ENCODE measurements at places on chromosomes 13 and 19.
A peak's percentile ranks its signal among the peaks of the same experiment; 100 is the strongest.

DNA sequence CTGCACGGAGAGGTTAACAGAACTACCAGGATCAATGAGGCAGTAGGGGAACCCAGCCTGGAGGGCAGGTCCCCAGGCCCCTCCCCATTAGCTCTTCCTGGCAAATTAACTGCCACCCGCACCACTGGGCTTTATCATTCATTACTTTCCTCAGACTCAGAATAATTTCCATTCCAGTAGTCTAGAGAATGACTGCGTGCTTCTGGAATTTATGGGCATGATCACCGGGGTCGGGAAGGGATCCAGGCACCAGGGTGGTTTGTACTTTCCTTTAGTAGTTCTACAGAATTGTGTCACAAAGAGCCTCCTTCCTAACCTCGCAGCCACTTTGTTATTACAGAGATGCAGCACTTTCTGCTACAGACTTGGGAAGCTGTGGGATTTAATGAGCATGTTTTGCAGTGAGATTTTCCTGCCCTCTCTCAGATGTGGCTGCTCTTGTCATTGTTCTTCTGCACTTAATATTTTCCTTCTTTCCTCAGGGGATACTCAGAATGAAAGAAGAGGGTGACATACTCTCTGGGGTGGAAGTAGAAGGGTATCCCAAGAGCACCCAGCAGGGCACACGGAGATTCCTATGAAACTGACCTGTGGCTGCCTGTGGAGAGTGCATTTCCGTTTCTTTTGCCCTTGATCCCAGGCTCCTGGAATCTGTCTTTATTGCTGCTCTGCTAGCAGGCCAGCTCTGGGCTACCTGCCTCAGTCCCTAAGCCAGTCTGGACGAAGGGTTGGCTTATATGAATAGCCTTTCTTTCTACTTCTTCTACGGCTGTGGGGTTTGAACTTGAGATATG is 285.0 kb upstream of the SLC10A2 start:
- no peaks in the 10 kb centered on the region for H3K27me3 ChIP-seq
- no peak for DNase-seq
- no peaks in the 10 kb centered on the region for H3K36me3 ChIP-seq
- H3K4me1 ChIP-seq, result no peaks in the 10 kb centered on the region
- no peak overlapping the region for H3K4me3 ChIP-seq

- no peak for DNase-seq
- H3K27ac ChIP-seq, result no peak overlapping the region
- H3K4me3 ChIP-seq, result no peak overlapping the region
- peaks cover 3% of the 10 kb centered on the region for H3K4me1 ChIP-seq
- H3K27me3 ChIP-seq, result peaks cover 8% of the 10 kb centered on the region
Measured at GRCh38 chr13:26932465-26932864, 171.9 kb upstream of the GPR12 start.

GRCh38 chr13:85808811-85809210 is 9.6 kb upstream of the SLITRK6 start:
- no peak overlapping the region for H3K27ac ChIP-seq
- H3K4me1 ChIP-seq, result no peaks in the 10 kb centered on the region
- no peaks in the 10 kb centered on the region for H3K27me3 ChIP-seq
- DNase-seq, result no peak
- H3K36me3 ChIP-seq, result no peaks in the 10 kb centered on the region
- H3K4me3 ChIP-seq, result no peak overlapping the region

DNA sequence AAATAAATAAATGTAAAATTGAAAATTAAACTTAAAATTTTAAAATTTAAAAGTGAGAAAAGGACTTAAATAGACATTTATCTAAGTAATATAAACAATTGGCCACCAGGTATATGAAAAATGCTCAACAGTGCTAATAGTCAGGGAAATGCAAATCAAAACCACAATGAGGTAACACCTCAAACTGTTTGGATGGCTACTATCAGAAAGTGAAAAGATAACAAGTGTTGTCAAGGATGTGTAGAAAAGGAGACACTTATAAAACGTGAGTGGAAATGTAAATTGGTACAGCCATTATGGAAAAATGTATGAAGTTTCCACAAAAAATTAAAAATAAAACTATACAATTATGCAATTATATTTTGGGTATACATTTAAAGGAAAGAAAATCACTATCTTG is 752.2 kb downstream of the EFNB2 start:
- H3K4me1 ChIP-seq, result no peaks in the 10 kb centered on the region
- DNase-seq, result no peak
- no peaks in the 10 kb centered on the region for H3K27me3 ChIP-seq
- H3K36me3 ChIP-seq, result no peaks in the 10 kb centered on the region

- H3K36me3 ChIP-seq, result peaks cover 44% of the 10 kb centered on the region
- H3K4me3 ChIP-seq, result peak overlapping the region; percentile 89
- H3K4me1 ChIP-seq, result peaks cover 73% of the 10 kb centered on the region
Measured at GRCh38 chr13:98563071-98563470, 13.8 kb downstream of the STK24 start.

GRCh38 chr19:10927730-10928562 is 493 bp downstream of the YIPF2 start:
- H3K4me3 ChIP-seq, result peak overlapping the region; percentile 90
- peaks cover 43% of the 10 kb centered on the region for H3K36me3 ChIP-seq
- peaks cover 24% of the 10 kb centered on the region for H3K4me1 ChIP-seq
- no peaks in the 10 kb centered on the region for H3K27me3 ChIP-seq

DNA sequence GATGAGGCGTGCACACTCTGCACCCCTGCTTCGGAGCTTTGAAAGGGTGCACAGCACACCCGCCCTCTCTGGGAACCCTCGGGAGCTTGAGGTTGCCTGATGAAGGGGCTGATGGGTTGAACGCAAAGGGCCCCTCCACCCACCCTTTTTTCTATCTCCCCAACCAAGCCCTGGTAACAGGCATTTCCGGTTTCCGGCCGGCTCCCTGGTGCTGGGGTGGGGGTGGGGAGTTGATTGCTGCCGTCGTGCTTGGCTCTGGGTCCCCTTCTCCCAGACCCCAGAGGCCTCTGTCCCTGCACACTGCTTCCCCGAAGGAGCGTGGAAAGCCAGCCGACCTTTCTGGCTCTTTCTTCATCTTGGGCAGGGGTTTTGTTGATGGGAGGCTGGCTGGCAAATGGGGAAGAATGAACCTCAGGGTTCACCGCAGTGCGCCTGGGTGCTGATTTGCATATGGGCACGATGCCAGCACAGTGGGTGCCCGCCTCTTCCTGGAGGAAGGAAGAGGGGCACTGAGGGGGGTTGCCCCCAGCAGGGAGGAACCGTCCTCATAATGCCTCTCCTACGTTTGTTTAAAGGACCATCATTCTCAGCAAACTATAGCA is 29.1 kb downstream of the VAV1 start:
- peaks cover 32% of the 10 kb centered on the region for H3K36me3 ChIP-seq
- no peaks in the 10 kb centered on the region for H3K27me3 ChIP-seq
- H3K4me3 ChIP-seq, result peak overlapping the region; percentile 89
- peak overlapping the region; percentile 78 for H3K27ac ChIP-seq
- peaks cover 51% of the 10 kb centered on the region for H3K4me1 ChIP-seq
- peak; percentile 80 for DNase-seq

DNA sequence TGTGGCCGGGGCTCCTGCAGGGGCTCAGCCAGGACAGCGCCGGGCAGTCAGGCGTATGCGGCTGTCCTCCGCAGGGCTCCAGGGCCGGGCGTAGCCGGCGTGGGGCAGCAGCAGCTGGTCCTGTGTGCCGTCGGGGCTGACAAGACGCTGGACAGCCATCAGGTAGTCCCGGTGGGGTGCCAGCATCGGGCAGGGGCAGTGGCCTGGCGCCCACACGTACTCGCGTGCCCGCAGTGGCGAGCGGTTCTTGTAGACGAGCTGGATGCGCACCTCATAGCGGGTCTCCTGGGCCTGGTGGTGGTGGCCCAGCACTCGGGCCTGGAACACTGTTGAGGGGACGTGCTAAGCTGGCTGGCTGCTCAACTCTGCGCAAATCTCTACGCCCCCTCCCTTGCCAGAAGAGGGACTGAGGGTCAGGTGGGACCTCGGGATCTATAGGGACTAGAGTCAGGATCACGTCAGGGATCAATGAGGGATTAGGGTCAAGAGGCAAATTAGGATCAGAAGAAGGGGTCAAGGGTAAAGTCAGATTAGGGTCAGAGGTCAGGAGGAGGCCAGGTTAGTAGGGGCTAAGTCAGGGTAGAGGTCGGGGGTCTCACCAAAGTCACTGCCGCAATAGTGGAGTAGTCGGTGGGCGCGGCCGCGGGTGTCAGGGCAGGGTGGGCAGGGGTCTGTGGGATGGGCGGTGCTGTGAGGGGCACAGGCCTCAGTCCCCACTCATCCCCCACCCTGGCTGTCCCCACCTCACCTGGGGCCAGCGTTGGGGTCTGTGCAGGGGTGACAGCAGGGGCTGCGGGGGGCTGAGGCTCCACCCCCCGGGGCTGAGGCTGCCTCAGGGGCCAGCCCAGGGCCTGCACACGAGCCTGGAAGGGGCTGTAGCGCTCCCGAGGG is 6.6 kb downstream of the ADAMTSL5 start:
- peak overlapping the region; percentile 56 for H3K27ac ChIP-seq
- no peak overlapping the region for H3K4me3 ChIP-seq
- H3K36me3 ChIP-seq, result peaks cover 10% of the 10 kb centered on the region
- no peak for DNase-seq

GRCh38 chr13:110560601-110561343 is 750 bp downstream of the RAB20 start:
- H3K27me3 ChIP-seq, result peaks cover 11% of the 10 kb centered on the region
- peak overlapping the region; percentile 68 for H3K27ac ChIP-seq
- H3K4me3 ChIP-seq, result peak overlapping the region; percentile 90
- no peak for DNase-seq

DNA sequence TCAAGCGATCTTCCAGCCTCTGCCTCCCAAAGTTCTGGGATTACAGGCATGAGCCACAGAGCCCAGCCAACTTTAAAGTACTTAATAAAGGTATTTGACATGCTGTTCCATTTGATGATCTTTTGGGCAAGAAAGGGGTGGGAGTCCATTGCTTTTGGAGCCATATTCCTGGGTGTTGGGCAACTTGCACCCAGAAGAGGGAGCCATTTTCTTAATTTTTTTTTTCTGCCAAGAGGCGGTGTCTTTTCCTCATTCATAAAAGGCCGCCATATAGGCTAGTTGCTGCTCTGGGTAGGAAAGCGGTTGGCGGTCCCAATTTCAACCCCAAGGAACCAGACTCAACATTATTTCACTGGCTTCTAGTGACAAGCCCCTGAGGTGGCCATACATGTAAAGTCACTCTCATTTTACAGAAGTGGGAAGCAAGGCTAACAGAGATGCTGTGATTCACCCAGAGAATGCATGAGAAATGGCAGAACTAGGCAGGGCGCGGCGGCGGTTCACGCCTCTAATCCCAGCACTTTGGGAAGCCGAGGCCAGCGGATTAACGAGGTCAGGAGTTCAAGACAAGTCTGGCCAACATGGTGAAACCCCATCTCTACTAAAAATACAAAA is 139.6 kb downstream of the CACNA1A start:
- H3K36me3 ChIP-seq, result no peaks in the 10 kb centered on the region
- peaks cover 2% of the 10 kb centered on the region for H3K4me1 ChIP-seq
- no peak overlapping the region for H3K27ac ChIP-seq
- peaks cover 10% of the 10 kb centered on the region for H3K27me3 ChIP-seq

GRCh38 chr19:30084390-30084819 is 142.4 kb downstream of the URI1 start:
- no peaks in the 10 kb centered on the region for H3K36me3 ChIP-seq
- no peaks in the 10 kb centered on the region for H3K4me1 ChIP-seq
- no peak overlapping the region for H3K4me3 ChIP-seq
- peaks cover 21% of the 10 kb centered on the region for H3K27me3 ChIP-seq
- no peak overlapping the region for H3K27ac ChIP-seq
- no peak for DNase-seq

- peak overlapping the region; percentile 95 for H3K27ac ChIP-seq
- peaks cover 88% of the 10 kb centered on the region for H3K36me3 ChIP-seq
- H3K4me3 ChIP-seq, result peak overlapping the region; percentile 69
- H3K4me1 ChIP-seq, result peaks cover 71% of the 10 kb centered on the region
- DNase-seq, result no peak
Measured at GRCh38 chr19:29674374-29675119, 9.3 kb downstream of the PLEKHF1 start.

- H3K4me3 ChIP-seq, result no peak overlapping the region
- no peaks in the 10 kb centered on the region for H3K36me3 ChIP-seq
- no peaks in the 10 kb centered on the region for H3K27me3 ChIP-seq
- no peak overlapping the region for H3K27ac ChIP-seq
Measured at GRCh38 chr13:92609376-92609775, 617.2 kb upstream of the GPC6 start.

- H3K4me1 ChIP-seq, result peaks cover 3% of the 10 kb centered on the region
- no peak overlapping the region for H3K27ac ChIP-seq
- DNase-seq, result no peak
- H3K4me3 ChIP-seq, result no peak overlapping the region
Measured at GRCh38 chr19:11448410-11448809, 13.0 kb downstream of the PRKCSH start.
